ENCODE measurements at places on chromosomes 7 and 10.

GRCh38 chr7:98321301-98321700, 39.8 kb downstream of the BRI3 start:
- no peak for DNase-seq

GRCh38 chr10:5281356-5281755, 83.4 kb upstream of the UCN3 start:
- DNase-seq, result no peak

GRCh38 chr7:39085189-39085588, 107.5 kb downstream of the POU6F2 start:
- DNase-seq, result no peak

DNA sequence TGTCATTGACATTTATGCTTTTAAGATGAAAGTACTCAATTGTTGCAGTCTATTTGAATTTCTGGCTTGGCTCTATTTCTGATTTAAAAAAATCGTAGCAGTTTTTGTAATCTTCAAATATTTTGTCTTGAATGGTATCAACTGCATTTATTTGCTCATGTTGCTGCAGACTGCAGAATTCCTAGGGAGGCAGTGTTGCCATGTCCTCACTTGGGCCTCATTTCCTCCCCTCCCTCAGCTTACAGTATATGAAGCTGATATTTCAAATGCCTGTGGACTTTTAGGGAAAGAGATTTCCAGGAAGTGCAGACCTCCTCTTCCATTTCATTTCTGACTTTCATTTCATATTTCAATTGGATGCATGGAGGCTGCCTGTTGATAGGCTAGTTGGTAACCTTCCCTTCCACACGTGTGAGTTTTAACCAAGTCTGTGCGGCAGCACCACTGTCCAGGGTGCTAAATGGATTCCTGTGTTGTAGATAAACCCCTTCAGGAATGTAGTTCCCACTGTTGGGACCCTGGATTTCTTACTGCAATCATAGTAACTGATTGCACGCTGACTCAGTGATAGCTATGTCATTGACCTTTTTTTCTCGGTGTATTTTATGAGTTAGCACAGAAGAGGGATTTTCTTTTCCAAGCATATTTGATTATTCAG, 17.5 kb downstream of the VPS50 start:
- no peak for DNase-seq

- no peak for DNase-seq
Measured at GRCh38 chr7:136677471-136678365, 190.7 kb upstream of the CHRM2 start.

- no peak for DNase-seq
Measured at GRCh38 chr7:139901901-139902300, 72.8 kb downstream of the TBXAS1 start.

DNA sequence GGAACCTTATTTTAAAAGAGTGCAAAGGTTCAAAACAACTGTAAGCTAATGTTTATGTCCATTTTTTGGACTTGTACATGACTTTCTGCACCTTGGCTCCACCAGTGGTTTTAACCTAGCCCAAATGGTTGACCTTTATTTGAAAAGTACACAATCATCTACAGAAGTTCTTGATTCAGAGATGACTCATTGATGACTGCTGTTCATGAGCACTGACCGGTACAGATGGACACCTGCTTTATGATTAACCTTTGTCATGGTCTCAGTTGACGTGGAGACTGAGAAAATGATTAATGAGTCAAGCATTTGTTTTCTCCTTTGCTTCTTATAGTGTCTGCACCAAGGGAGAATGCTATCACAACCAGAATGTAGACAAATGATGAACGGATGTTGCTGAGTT, 55.7 kb upstream of the PTER start:
- DNase-seq, result no peak

DNA sequence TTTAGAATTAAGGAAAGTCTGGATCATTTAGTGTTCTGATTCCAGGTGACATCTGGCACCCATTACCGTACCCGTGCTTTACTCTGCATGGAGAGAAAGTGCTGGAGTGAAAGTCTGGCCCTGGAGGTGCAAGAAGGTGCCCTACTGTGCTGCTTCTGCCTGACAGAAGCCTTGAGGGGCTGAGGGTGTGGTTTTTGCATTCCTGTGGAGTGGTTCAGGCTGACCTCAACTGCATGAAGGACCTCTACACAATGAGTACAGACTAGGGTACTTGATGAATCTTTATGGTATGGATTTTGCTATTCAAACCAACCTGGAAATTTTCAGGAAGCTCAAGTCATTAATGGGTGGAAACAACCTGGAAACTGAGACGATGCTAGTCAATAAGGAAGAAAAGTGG, 45.1 kb upstream of the GSAP start:
- DNase-seq, result no peak

DNA sequence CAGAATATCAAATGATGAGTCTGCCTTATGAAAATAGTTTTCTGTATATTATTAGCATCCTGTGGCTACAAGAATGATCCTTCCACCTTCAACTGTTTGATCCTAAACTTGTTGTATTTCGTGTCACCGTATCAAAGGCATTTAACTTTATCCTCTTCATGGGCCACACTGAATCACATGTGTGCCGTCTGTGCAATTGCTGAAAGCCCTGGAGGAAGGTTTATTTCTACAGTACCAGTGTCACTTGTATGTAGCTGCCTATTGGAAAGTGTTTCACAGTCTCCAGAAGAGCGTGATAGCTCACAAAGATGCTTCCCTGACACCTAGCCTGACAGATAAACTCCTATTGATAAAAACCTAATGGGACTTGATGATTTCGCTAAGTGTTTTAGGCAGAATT, 94.5 kb downstream of the ITGA8 start:
- DNase-seq, result no peak

DNA sequence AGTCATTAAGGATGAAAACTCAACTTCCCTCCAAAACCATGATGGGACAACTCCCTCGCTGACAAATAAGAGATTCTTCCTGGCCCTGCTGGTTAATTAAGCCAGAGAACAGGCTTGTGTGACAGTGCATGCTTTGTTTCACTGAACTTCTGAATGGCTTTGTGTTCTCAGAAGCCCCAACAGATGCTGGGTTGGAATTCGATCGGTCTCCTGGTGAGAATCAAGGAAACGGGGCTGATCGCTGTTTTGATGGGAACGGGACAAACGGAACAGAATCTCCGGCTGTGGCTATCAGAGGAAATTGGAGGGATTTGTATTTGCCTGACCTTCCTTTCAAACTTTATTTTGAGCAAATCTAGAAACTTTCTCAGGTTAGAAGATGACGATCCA, 145.0 kb downstream of the RNF216 start:
- DNase-seq, result no peak
